ENCODE measurements at places on chromosomes 7 and 10.

- DNase-seq, result no peak
Measured at GRCh38 chr7:105198223-105198622, 184.2 kb downstream of the KMT2E start.

DNA sequence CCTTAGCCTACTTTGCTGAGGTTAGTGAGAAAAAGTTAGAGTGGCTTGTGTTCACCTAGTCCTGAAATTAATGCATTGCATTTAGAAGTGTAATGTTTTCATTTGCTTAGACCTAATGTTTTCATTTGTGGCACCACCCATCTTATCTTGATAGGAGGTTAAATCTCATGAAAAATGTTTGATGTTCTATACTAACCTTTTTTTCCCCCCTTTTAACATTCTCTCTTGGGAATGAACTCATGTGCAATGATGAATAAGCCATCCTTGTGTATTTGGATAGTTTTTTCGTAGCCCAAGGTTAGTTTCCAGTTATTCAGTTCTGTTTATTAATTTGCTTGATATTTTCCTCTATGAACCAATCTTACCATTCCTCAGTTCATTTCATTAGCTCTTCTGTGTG is 2.8 kb downstream of the FHIP2A start:
- DNase-seq, result no peak

DNA sequence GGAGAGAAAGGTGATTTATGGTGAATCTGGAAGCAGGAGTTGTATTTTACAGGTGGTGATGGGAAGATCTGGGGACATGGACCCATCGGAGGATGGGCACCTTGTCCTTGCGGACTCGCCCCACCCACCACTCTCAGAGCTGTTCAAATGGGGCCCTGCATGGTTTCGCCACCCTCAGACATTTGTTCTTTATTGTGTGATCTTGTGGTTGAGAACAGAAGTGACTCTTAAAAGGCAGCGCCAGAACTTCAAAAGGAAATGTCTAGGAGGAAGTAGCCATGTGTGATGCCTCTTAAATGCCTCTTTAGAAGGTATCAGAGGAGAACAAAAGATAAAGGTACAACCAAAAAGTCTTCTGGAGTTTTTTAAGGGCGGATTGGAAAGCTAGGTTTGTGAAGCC is 205.7 kb downstream of the KIAA1217 start:
- DNase-seq, result no peak

GRCh38 chr10:125982260-125982948 is 86.0 kb downstream of the FANK1 start:
- no peak for DNase-seq

GRCh38 chr7:149714910-149715471 is 58.4 kb downstream of the ZNF467 start:
- peak; percentile 50 for DNase-seq

- no peak for DNase-seq
Measured at GRCh38 chr7:125098377-125098970, 168.8 kb upstream of the POT1 start.
